ENCODE measurements at places on chromosomes 4 and X.
A peak's percentile ranks its signal among the peaks of the same experiment; 100 is the strongest.

DNA sequence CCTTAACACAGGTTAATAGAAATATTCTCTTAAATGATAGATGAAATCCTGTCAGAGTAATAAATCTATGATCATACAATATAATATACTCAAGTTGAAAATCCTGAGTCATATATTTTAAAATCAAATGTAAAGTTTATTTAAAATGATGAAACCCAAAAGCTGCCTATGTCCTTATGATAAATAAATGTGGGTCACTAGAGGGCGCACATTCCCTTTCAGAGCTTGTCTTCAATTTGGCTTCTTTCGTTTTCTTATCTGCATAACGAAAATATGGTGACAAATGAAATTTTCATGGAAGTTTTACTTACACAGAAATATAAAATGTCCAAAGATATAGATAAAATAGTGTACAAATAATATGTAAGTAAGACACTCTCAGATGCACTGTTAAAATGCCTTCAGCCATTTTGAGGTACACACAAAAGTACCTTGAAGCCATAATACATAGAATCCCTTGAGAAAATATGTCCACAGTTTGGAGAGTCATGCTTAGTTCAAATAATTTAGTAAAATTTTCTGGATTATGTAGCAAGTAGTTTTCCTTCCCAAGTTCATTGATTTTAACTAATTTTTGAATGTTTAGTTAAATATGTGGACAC, 680.4 kb downstream of the DMD start:
- DNase-seq = no peak

- DNase-seq = no peak
Observed at GRCh38 chrX:46831765-46832327, 5.0 kb upstream of the RP2 start.

GRCh38 chr4:3484057-3484973, 21.2 kb downstream of the DOK7 start:
- DNase-seq = no peak

DNA sequence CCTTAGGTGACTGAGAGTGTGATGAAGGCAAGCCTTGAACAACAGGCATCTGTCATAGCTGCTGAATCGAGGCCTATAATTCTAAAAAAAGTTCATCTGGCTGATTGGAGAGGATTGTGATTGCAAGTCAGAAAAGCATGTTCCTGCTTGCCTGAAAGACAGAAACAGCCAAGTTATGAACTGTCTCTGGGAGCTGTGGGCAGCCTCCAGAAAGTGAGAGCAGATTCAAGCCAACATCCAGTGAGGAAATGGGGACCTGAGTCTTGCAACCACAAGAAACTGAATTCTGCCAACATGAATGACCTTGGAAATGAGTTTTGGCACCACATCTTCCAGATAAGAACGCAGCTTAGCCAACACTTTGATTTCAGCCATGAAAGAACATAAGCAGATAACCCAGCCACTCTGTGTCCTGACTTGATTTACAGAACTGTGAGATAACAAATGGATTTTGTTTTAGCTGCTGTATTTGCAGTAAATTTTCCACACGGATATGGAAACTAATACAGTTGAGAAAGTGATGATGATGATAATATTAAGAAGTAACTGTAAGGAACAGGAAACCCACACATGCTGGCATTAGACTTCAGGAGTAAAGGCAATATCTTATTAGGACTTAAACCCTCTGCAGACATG, 240.3 kb upstream of the NDST3 start:
- DNase-seq = no peak

GRCh38 chr4:112509243-112510141, 6.5 kb downstream of the NEUROG2 start:
- DNase-seq = no peak

- no peak for DNase-seq
Observed at GRCh38 chr4:41124916-41125548, 89.3 kb downstream of the APBB2 start.

DNA sequence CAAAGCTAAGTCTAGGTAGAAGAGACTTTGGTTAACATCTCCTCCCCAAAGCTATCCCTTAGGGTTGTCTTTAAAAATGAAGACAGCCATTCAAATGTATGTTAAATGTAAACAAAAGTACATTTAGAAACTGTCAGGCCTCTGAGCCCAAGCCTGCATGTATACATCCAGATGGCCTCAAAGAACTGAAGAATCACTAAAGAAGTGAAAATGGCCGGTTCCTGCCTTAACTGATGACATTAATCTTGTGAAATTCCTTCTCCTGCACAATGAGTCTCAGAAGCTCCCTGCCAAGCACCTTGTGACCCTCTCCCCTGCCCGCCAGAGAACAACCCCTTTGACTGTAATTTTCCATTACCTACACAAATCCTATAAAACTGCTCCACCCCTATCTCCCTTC, 377.9 kb downstream of the FAM133A start:
- no peak for DNase-seq

DNA sequence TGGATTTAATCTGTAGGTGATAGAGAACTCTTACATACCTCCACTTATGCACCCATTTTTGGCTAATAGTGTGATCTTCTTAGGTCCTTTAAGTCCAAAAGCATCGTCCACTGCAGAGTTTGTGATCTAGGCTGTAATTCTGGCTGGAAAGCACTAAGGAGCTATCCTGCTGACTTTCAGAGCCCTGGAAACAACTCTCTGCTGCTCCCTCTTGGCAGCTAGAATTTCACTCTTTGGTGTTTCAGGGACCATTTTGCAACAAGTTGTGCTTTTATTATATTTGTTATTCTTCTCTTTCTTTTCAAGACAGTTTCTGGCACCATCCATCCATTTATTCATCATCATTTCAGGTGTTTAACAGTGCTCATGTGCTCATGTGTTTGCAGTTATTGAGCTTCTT, 130.0 kb downstream of the RBM46 start:
- DNase-seq = no peak

DNA sequence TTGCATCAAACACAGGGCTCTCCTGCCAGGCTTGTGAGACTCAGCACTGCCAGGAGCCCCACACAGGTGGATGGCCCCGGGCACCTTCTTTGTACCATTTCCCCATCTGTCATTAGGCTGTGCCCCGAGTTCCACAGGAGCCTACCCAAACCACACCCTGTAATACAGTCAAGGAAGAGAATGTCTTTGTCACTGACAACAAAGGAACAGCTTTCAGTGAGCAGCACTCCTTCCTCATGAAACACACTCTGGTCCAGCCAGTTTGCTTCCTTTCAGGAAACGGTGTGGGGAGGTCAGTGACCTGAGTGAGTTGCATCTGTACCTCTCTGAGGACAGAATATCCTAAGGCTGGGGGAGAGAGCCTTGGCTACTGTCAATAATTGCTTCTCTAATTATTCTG, 53.7 kb downstream of the LNX1 start:
- no peak for DNase-seq

GRCh38 chrX:121864561-121864960, 817.2 kb downstream of the GLUD2 start:
- no peak for DNase-seq

GRCh38 chr4:1094336-1094690, 19.1 kb downstream of the RNF212 start:
- no peak for DNase-seq

DNA sequence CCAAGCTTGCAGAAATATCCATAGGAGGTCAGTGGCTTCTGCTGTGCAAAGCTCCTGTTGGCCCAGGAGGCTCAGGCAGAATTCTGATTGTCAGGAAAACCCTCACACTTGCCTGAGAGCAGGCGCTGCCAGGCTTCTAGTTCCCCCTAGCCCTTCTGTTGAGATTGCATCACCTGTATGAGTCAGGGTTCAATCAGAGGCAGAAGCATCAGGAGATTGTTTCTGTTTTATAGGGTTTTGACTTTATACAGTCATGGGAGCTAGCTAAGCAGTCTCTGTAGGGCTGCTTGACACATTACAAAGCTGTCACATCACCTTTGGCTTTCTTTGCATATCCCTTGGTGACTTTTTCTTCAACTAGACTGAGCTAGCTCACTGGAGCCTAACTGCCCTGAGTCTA, 27.8 kb downstream of the DIPK2B start:
- no peak for DNase-seq

DNA sequence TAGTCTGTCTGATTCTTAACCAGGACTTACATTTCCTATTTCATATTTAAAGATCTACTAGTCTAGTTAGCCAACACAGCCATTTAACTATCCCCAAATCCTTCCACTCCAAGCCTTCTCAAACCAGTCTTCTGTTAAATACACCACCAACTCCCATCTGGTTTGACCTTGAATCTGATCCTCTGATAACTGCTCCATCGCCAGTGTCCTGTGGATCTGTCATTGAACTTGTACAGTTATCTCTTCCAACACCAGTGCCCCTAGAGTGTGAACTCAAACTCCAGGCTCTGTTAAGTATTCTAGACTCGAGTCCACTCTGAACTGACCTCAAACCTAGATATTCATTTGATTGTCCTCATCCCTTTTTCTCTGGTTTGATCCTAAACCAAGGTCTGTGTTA, 14.4 kb downstream of the WDR13 start:
- no peak for DNase-seq

GRCh38 chr4:173448103-173448502, 49.2 kb upstream of the SCRG1 start:
- peak; percentile 9 for DNase-seq

GRCh38 chr4:150540536-150540935, 41.4 kb upstream of the MAB21L2 start:
- no peak for DNase-seq

GRCh38 chr4:7694324-7694723, 245.3 kb downstream of the AFAP1 start:
- no peak for DNase-seq

- no peak for DNase-seq
Observed at GRCh38 chr4:87499403-87500091, 29.6 kb downstream of the SPARCL1 start.

- DNase-seq = no peak
Observed at GRCh38 chr4:110621839-110622751, 782 bp downstream of the PITX2 start.

DNA sequence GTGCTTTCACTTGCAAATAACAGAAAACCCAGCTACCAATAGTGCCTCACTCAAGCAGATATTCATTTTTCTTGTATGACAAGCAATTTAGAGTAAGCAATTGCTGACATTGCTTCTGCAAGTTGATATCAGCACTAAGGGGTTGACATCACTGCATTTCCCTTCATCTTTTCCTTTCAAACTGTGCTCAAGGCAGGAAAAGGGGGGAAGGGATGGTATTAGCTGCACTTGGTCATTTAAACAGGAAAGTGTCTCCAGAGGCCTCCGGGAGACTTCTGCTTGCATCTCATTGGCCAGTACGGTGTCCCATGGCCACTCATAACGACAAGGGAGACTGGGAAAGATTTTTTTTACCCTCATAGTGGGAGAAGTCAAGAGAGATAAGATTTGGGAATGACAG, 65.5 kb upstream of the FGG start:
- DNase-seq = no peak

DNA sequence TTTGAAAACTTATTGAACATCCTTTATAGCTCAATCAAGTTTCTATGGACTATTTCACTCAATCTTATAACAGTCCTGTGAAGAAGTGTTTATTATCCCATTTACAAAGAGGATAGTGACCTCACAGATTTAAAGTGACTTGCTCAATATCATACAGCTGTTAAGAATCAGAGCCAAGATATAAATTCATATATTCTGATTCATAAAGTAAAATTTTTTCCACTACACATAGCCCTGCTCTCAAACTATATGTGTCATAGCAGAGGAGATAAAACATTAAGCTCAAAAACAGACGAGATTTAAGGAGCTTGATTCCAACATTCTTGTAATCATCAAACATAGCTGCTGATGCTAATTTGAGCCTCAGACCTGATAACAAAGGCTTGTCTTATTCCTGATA, 226.8 kb downstream of the CAMK2D start:
- no peak for DNase-seq

DNA sequence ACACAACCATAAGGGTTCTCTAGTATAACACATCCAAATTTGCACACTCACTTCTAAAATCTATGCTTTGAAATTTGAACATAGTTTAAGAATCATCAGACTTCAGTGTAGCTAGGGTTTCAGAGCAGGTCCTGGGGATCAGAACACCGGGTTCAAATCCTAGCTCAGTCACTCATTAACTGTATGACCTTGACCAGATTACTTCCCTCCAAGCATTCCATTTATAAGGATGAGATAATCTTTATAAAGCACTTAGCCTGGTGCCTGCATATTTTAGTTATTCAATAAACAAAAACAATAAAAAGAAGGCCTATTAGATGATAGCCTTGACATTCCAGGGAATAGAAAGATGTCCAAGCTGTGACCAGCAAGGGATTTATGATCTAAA, 4.8 kb upstream of the STBD1 start:
- DNase-seq = no peak

DNA sequence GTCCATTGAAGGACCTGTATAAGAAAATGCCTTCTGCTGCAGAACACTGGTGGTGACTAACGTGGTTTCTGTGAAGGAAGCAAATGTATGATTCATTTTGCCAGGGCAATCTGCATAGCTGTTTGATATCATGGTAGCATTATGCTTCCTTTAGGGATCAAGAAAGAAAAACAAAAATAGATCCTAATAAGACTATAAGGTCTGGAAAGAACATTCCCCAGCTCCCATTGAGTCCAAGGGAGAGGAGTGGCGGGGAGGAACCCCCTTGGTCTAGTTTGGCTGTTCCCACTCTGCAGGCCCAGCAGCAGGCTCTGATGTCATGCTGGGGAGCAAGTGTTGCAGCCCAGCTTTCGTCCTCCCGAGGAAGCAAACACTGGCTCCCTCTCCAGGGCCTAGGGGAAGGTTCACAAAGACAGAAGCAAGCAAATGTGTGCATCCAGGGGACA, 154.5 kb upstream of the GALNT7 start:
- no peak for DNase-seq

DNA sequence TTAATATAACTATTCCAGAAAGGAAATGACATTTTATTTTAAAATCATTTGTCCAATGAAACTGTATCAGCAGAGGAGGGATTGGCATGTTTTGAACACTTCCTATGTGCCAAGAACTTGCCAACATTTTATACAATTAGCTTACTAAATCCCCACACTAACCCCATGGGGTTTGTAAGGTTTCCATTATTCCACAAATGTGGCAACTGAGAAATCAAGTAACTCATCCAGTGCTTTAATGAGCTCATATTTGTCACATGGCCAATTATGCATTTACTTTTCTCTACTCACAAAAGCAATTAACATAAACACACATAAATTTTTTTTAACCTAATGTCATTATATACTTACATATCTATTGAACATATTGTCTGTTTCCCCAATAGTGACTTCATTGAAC, 37.3 kb downstream of the MANBA start:
- no peak for DNase-seq

- DNase-seq = peak; percentile 96
Observed at GRCh38 chr4:76679691-76680090, 218.3 kb downstream of the SOWAHB start.

DNA sequence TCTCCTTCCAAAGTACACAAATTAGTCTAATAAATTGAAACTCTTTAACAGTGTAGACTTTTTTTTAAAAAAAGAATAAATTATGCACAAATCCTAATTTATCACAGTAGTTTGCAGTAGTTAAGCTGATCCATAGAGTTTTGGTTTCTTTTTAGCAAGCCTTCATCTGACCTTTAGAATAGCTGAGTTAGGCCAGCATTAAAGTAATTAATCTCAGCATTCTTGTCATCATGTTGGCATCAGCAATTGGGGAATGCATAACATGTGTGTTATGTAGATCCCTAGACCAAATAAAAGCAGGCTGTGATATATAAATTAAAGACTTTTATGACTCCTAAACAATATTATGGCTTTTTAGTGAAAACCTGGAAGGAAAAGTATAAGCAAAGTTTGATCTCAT, 426.5 kb upstream of the PABPC4L start:
- no peak for DNase-seq

GRCh38 chrX:129323115-129323514, 200.2 kb downstream of the SMARCA1 start:
- no peak for DNase-seq

GRCh38 chrX:42992199-42992943, 214.4 kb upstream of the PPP1R2C start:
- DNase-seq = no peak

- no peak for DNase-seq
Observed at GRCh38 chr4:152581536-152582160, 45.8 kb upstream of the FBXW7 start.
